ENCODE measurements at places on chromosomes 3 and 15. TPM values are rescaled to one million over a fixed set of nuclear protein-coding genes. Genes with fewer than 3 reads are reported as not detected.

- no peak for DNase-seq
- peaks cover 20% of the 10 kb centered on the region for H3K36me3 ChIP-seq
- no peaks in the 10 kb centered on the region for H3K27me3 ChIP-seq
- no peaks in the 10 kb centered on the region for H3K4me1 ChIP-seq
These were observed 1.2 kb downstream of the SS18L2 start for GRCh38 chr3:42591811-42592210.

- H3K4me3 ChIP-seq, result no peak overlapping the region
- H3K36me3 ChIP-seq, result peaks cover 57% of the 10 kb centered on the region
- DNase-seq, result peak; percentile 92
- peak overlapping the region; percentile 77 for H3K27ac ChIP-seq
- H3K4me1 ChIP-seq, result peaks cover 35% of the 10 kb centered on the region
These were observed 335.2 kb upstream of the CTDSPL start for GRCh38 chr3:37526511-37526910.

DNA sequence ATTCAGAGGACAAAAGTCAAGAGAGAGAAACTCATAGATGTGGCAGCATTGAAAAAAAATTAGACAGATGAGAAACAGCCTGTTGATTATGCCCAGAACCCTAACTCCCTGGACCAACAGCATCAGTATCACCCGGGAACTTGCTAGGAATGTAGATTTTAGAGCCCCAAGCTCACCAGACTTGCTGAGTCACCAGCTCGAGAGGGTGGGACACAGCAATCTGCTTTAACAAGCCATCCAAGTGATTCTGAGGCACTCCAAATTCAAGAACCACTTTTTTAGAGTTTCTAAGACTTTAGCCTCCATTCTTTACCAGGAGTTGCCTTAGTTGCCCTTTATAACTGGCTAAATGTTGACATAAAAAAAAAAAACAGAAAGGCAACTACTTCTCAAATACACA, 70.9 kb downstream of the CGGBP1 start:
- H3K27ac ChIP-seq, result no peak overlapping the region
- no peak for DNase-seq
- H3K4me1 ChIP-seq, result no peaks in the 10 kb centered on the region
- H3K27me3 ChIP-seq, result no peaks in the 10 kb centered on the region

DNA sequence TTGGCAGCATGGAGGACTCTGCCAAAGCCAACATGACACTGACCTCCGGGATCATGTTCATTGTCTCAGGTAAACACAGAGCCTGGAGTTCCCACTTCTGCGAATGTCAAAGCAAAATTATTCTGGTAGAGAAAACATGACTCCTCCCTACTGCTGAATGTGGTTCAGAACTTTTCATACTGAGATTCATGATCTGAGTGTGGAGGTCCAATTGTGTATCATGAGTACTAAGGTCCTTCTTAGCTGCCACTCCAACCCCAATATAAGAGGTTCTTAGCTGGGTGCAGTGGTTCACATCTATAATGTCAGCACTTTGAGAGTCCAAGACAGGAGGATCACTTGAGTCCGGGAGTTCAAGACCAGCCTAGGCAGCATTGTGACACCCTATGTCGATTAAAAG, 13.8 kb downstream of the CLDN18 start:
- no peaks in the 10 kb centered on the region for H3K4me1 ChIP-seq
- no peaks in the 10 kb centered on the region for H3K27me3 ChIP-seq
- no peaks in the 10 kb centered on the region for H3K36me3 ChIP-seq
- DNase-seq, result no peak
- H3K27ac ChIP-seq, result no peak overlapping the region
- H3K4me3 ChIP-seq, result no peak overlapping the region

DNA sequence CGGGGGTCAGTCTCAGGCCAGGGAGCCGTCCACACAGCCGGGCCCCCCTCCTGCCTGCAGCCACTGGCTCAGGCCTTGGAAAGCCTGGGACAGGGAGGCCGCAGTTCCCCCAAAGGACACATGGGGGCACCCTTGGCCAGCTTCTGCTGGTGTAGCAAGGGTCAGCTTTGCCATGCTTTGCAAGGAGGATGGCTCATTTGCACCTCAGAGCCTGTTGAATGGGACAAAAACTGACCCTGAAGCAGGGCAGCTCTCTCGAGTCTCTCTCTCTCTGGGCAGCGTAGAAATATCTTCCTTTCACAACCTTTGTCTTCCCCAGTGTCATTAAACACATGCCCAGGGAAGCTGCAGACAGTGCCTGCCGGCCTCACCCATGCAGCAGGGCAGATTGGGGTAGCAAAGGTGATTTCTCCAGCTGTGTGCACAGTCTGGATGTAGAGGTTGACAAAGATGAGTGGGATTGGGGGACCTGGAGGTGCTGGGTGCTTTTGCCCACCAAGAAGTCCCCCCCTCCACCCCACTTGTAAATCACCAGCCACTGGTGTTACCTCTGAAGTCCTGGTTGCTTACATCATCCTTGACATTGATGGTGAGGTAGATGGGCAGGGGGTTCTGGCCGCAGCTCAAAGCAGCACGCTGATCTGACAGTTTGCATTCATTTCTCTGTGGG, 17.4 kb upstream of the EHD4 start:
- DNase-seq, result peak; percentile 84
- no peaks in the 10 kb centered on the region for H3K4me1 ChIP-seq
- no peak overlapping the region for H3K4me3 ChIP-seq
- H3K27ac ChIP-seq, result no peak overlapping the region
- no peaks in the 10 kb centered on the region for H3K27me3 ChIP-seq
- no peaks in the 10 kb centered on the region for H3K36me3 ChIP-seq

DNA sequence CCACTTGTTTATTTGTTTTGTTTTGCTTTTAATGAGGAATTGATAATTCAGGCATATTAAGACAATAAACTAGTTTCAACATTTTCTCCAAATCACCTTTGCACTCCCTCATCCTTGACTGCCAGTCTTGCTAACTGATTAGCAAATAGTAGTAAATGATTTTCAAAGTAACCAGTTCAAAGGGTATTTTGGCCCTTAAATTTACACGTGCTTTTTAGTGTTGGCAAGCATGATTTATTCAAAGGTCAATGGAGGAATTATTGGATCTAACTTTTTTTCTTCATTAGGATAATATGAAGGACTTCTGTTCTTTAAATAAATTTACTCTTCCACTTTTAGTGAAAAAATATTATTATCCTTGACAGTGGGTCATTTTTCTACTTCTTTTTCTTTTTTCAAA, 53.8 kb downstream of the BCHE start:
- no peak overlapping the region for H3K4me3 ChIP-seq
- no peaks in the 10 kb centered on the region for H3K4me1 ChIP-seq
- H3K36me3 ChIP-seq, result no peaks in the 10 kb centered on the region
- no peak for DNase-seq

GRCh38 chr15:65801229-65801805, 9.2 kb upstream of the DENND4A start:
- no peaks in the 10 kb centered on the region for H3K36me3 ChIP-seq
- H3K4me1 ChIP-seq, result no peaks in the 10 kb centered on the region
- H3K27me3 ChIP-seq, result no peaks in the 10 kb centered on the region
- no peak for DNase-seq
- no peak overlapping the region for H3K27ac ChIP-seq

GRCh38 chr15:49036650-49037545, 9.3 kb downstream of the SECISBP2L start:
- H3K36me3 ChIP-seq, result no peaks in the 10 kb centered on the region
- DNase-seq, result no peak
- no peaks in the 10 kb centered on the region for H3K27me3 ChIP-seq
- no peak overlapping the region for H3K4me3 ChIP-seq

GRCh38 chr3:122427857-122428471, 12.1 kb upstream of the WDR5B start:
- H3K36me3 ChIP-seq, result peaks cover 92% of the 10 kb centered on the region
- H3K27me3 ChIP-seq, result no peaks in the 10 kb centered on the region
- no peak overlapping the region for H3K4me3 ChIP-seq
- DNase-seq, result no peak
- no peak overlapping the region for H3K27ac ChIP-seq

GRCh38 chr3:30535525-30535924, 70.9 kb upstream of the TGFBR2 start:
- no peak overlapping the region for H3K4me3 ChIP-seq
- H3K27me3 ChIP-seq, result no peaks in the 10 kb centered on the region
- H3K36me3 ChIP-seq, result no peaks in the 10 kb centered on the region

- H3K4me3 ChIP-seq, result no peak overlapping the region
- DNase-seq, result no peak
- H3K36me3 ChIP-seq, result no peaks in the 10 kb centered on the region
- no peaks in the 10 kb centered on the region for H3K4me1 ChIP-seq
- no peaks in the 10 kb centered on the region for H3K27me3 ChIP-seq
These were observed 125.7 kb upstream of the ZBED2 start for GRCh38 chr3:111720681-111721380.

- no peaks in the 10 kb centered on the region for H3K36me3 ChIP-seq
- no peak overlapping the region for H3K4me3 ChIP-seq
- H3K27ac ChIP-seq, result no peak overlapping the region
These were observed 138.2 kb downstream of the TPRA1 start for GRCh38 chr3:127452321-127452821.

DNA sequence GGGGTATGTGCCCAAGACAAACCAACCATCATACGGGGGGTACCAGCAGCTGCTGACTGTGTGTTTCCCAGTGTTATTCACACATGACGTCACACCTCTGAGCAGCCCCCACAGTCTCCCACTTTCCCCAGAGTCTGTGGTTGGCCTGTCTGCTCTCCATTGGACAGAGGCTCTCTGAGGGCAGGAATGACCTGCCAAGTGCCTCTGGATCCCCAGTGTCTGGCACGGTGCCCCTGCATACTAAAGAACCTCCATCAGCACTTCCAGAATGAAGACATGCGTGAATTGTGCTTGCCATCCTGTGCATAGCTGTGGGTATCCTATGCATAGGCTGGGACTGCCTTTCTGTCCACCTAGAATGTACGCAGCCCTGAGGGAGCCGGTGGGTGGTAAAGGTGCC, 3.5 kb upstream of the CCDC9B start:
- H3K27me3 ChIP-seq, result no peaks in the 10 kb centered on the region
- H3K4me3 ChIP-seq, result no peak overlapping the region
- no peak for DNase-seq
- H3K4me1 ChIP-seq, result peaks cover 54% of the 10 kb centered on the region

DNA sequence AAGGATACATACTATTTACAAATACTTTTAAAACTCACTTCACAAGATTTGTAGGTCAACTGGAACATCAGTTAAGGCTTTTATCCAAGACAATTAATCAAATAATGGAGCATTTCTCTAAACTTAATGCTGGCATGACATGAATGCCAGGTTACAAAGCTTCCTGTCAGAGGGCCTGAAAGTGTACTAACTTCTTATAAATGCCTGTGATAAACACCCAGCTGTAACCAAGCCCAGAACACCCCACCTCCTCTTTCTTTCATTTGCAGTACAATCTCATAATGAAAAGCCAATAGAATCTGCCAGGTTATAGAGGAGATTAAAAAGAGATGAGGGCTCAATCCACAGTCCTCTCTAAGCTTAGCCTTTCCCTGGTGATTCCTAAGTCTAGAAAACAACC, 214.4 kb downstream of the OSBPL10 start:
- H3K4me1 ChIP-seq, result no peaks in the 10 kb centered on the region
- no peak for DNase-seq
- no peak overlapping the region for H3K27ac ChIP-seq
- no peaks in the 10 kb centered on the region for H3K36me3 ChIP-seq

GRCh38 chr3:45795882-45796765, at the start of gene SLC6A20:
Gene SLC6A20 (minus strand): TSS chr3:45796536. CDS start chr3:45796419, 117 bp downstream.
- no peak within 1 kb of the TSS for H3K27ac ChIP-seq
- DNase-seq, result no peak
- H3K27me3 ChIP-seq, result peaks cover 2% of the 10 kb centered on the region
- peak within 1 kb of the TSS; percentile 43 for H3K4me3 ChIP-seq

GRCh38 chr15:39919748-39920509, at the start of gene GPR176:
Gene GPR176 (minus strand): TSS chr15:39920266. CDS start chr15:39920026, 240 bp downstream.
- H3K27ac ChIP-seq, result peak within 1 kb of the TSS; percentile 68
- H3K36me3 ChIP-seq, result no peaks in the 10 kb centered on the region
- H3K27me3 ChIP-seq, result peaks cover 10% of the 10 kb centered on the region
- peak; percentile 51 for DNase-seq
- H3K4me3 ChIP-seq, result peak within 1 kb of the TSS; percentile 62

DNA sequence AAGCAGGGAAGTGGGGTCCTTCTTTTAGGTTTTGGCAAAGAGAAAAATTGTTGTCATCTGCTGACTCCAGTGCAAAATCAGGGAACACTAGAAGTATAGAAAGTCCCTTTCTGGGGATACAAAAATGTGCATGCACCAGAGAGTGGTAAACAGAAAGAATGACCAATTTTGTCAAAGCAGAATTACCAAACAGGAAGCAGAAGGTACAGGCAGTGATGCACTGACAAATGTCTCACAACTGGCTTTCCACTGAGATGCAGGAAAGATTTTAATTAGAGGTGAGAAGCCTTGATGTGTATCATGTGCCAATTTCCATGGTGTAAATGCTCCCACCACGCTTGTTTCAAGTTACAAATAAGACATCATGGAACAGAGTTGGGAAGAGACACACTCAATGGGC, 66.0 kb downstream of the TRIM69 start:
- DNase-seq, result no peak
- H3K36me3 ChIP-seq, result no peaks in the 10 kb centered on the region
- no peak overlapping the region for H3K27ac ChIP-seq

The RTP4 gene
- total RNA-seq, result 0.38 TPM

The NR2E3 gene
- total RNA-seq, result 0.20 TPM

Data from heart left ventricle (tissue), 16 donors.